Right kidney (tissue), 9 donors: ENCODE measurements at places on chromosomes 11 and 22.

DNA sequence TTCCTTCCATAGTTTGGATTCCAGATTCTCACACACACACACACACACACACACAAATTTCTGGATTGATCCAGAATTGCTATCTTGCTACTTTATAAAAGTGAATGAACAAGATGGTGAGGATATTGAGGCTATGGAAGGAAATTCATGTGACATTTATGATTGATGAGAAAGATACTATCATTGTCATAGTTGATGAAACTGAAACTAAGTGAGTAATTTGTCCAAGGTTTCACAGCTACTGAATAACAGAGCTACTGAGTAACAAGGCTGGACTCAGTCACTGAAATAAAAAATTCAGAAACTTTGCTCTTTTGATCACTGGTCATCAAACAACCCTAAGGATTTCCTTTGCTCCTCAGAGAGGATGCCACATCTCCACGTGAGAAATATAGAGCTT, 16.2 kb downstream of the OR5D16 start:
- DNase-seq = no peak

GRCh38 chr11:34114471-34114870, 9.0 kb downstream of the NAT10 start:
- DNase-seq = no peak

- no peak for DNase-seq
Observed at GRCh38 chr11:45960387-45961095, 38.1 kb downstream of the LARGE2 start.

GRCh38 chr11:123211981-123212380, 16.9 kb upstream of the CLMP start:
- DNase-seq = no peak

DNA sequence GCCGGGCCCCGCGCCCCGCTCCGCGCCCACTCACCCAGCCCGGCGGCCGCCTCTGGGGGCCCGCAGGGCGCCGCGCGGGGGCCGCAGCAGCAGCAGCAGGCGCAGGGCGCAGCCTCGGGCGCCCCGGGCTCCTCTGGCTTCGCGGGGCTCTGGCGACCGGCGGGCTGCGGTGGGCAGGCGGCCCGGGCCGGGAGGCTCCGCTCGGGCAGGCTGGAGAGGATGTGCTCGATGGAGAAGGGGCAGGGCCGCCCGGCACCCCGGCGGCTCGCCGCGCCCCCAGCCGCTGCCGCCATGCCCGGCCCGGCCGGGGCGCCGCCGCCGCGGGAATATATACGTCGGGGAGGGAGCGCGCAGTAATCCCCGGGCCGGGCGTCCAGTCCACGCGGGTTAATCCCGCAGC, at the start of gene GSC2:
Gene GSC2, minus strand, starts transcription at position 302 of the 400 bp plus-strand sequence. Its CDS starts 9 bp downstream, at position 293.
- no peak for DNase-seq

DNA sequence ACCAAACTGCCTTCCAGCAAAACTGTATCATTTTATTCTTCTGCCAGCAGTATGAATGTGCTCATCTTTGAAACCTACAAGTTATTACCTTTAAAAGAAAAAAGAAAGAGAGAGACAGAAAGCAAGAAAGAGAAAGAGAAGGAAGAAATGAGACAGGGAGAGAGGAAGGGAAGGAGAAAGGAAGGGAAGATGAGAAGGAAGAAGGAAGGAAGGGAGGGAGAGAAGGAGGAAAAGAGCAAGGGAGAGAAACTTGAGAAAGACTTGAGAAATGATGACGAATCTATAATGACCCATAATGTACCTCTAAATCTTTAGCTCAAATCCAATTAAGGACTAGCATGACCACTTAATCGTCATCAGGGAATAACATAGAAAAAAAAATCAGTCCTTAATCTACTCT, 11.4 kb upstream of the JAML start:
- DNase-seq = no peak

GRCh38 chr11:28176351-28176750, 68.2 kb downstream of the METTL15 start:
- DNase-seq = no peak

DNA sequence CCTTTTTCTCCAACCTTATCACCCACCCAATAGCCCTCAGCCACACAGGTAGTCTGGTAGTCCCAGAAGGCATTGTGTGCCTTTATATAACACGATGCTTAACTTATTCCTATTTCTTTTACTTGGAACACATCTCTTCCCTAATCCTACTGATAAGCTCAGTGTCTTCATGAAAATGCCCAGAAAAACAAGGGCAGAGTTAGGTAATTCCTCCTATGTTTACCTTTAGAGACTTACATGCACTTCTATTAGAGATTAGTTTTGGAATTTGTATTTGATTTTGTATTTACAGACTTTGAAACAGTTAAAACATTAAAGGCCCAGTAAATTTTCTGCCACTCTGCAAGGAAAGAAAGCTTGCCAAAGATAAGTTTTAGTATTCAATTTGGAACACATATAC, 637.8 kb upstream of the CCDC90B start:
- no peak for DNase-seq

DNA sequence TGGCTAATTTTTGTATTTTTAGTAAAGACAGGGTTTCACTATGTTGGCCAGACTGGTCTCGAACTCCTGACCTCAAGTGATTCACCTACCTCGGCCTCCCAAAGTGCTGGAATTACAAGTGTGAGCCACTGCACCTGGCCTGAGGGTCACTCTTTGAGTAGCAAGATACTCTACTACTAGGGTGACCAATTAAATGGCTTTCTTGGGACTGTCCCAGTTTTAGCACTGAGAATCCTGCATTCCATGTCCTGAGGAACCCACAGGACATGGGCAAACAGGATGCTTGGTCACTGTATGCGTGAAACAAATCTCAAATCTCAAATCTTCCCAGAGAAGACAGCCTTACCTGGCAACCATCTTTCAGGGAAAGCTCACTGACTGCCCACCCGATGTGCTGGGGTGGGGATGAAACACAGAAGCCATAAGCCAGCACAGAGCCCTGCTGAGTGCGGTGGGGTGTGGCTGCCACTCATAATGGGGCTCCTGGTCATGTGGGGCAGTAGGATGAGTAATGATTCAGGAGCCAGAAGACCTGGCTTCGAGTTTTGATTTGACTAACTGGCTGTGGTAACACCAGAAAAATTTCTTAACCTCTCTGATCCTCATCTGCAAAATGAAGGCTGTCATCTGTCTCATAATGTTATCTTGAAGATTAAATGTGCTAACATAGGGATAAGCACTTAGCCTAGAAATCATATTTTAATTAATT, 11.5 kb downstream of the CLMP start:
- no peak for DNase-seq

DNA sequence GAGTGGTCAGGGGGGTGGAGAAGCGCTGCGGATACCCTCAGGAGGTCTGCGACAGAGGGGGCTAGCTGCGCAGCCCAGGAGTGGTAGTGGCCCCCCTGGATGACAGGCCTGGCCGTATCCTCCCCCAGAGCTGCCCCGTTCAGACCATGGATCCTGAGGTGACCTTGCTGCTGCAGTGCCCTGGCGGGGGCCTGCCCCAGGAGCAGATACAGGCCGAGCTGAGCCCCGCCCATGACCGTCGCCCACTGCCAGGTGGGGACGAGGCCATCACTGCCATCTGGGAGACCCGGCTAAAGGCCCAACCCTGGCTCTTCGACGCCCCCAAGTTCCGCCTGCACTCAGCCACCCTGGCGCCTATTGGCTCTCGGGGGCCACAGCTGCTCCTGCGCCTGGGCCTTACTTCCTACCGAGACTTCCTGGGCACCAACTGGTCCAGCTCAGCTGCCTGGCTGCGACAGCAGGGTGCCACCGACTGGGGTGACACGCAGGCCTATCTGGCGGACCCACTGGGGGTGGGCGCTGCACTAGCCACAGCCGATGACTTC, 505 bp downstream of the NUDT22 start:
- DNase-seq = no peak

GRCh38 chr11:18367431-18367830, 26.9 kb upstream of the LDHA start:
- no peak for DNase-seq

DNA sequence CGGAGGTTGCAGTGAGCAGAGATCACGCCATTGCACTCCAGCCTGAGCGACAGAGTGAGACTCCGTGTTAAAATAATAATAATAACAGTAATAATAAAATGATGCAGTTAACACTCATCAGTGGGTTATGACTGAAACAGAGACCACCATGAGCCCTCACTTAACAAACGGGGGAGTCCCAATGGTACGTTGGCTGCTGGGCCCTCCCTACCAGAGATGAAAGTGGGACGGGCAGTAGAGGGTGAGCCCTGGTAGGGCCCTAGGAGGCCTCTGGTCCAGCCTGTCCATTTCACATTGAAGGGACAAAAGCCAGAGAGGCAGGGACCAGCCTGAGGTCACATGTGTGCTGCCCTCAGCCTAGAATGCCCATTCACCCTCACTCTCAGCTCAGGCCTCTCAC, 13.7 kb upstream of the KIAA0930 start:
- DNase-seq = no peak

DNA sequence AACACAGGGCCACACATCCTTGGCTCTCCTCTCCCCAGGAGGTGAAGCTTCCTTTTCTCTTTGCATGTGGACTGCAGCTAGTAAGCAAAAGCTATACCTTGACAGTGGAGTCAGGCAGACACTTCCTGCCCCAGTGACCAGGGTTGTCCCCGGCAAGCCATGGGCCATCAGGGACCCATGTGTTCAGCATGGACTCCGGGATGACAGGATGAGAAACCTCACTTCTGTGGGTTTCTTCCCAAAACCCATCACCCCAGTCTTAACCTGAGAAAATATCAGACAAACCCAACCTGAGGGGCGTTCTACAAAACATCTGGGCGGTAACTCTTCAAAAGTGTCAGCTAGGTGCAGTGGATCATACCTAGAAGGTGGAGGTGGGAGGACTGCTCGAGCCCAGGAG, 40.2 kb downstream of the GNB1L start:
- no peak for DNase-seq

- DNase-seq = peak; percentile 58
Observed at GRCh38 chr11:130675371-130675821, 227.0 kb downstream of the ADAMTS15 start.

DNA sequence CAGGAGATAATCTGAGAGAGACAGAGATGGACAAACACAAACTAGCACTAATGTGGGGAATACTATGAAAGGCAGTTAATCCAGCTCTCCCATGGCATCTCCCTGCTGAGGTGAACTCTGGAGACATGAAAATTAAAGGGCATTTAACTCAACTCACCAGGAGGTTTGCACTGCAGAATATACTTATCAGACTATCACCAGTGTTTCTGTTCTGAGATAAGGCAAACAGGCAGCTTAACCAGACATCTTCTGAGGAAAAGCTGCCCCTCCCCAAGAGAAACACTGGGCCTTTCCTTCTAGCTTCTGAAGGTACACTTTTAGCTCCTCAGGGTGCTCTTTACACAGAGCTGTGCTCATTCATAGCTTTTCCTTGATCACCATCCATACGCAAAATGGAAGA, 85.5 kb downstream of the AMBRA1 start:
- DNase-seq = no peak

DNA sequence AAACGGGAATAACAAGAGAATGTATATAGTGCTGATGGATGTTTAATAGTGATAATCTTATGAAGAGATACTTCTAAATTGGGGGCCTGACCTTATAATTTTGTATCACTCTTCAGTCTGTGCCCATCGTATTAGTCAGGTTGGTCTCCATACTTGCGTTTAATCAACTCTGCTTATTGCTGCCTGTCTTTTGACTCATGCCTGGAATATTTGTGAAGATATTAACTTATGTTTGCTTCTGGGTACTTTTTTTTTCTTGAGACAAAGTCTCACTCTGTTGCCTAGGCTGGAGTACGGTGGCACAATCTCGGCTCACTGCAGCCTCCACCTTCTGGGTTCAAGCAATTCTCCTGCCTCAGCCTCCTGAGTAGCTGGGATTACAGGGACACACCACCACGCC, 24.0 kb downstream of the TMEM135 start:
- DNase-seq = no peak

DNA sequence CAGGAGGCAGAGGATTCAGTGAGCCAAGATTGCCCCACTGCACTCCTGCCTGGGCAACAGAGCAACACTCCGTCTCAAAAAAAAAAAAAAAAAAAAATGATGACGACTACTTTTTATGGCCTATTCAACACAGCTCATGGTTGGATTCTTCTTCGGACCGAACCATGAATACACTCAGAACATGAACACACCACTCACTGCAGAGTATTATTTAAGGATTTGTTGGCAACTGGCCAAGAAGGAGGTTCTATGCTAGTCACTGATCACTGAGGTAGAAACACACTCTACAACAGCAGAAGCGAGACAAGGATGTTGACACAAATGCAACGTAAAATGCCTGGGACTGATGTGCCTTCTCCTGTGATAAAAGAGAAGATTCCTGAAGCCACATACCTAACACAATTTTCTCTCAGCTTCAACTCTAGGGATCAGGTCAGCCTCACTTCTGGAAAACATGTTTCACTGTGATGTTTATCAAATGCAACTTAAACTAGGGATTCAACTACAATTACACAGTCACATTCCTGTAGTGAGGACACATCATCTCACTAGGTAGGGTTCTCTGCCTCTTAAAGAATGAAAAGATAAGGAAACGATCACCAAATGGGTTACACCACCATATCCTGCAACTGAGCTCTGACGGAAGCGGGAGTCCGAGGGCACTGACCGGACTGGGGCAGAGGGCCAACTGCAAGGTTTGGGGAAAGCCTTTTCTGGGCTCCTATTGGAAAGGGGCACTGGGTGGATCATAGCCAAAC, 82.5 kb downstream of the SGSM3 start:
- DNase-seq = no peak

- no peak for DNase-seq
Observed at GRCh38 chr11:112858289-112859023, 102.8 kb upstream of the NCAM1 start.

DNA sequence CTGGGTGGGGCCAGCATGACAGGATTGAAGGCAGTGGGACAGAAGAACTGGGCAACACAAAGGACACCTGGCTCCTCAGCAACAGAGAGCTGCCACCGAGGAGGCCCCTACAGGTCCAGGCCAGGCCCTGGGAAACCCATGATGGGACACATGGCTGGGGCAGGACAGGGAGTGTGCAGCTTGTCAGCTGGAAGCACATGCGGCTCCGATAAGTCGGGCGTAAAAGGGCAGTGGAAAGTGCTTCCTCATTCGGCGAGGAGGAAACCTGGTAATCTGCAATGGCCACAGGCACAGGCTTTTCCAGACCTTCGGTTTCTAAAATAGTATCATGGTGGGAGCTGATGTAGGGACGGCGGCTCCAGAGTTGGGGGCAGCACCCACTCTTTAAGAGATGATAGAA, 16.5 kb downstream of the GNAZ start:
- DNase-seq = no peak

GRCh38 chr22:26357813-26358212, 71.2 kb upstream of the ASPHD2 start:
- DNase-seq = no peak
